ENCODE measurements at places on chromosomes 4 and X. TPM values are rescaled to one million over a fixed set of nuclear protein-coding genes. Genes with fewer than 3 reads are reported as not detected.

SFRP2 gene
- total RNA-seq, result not detected

DNA sequence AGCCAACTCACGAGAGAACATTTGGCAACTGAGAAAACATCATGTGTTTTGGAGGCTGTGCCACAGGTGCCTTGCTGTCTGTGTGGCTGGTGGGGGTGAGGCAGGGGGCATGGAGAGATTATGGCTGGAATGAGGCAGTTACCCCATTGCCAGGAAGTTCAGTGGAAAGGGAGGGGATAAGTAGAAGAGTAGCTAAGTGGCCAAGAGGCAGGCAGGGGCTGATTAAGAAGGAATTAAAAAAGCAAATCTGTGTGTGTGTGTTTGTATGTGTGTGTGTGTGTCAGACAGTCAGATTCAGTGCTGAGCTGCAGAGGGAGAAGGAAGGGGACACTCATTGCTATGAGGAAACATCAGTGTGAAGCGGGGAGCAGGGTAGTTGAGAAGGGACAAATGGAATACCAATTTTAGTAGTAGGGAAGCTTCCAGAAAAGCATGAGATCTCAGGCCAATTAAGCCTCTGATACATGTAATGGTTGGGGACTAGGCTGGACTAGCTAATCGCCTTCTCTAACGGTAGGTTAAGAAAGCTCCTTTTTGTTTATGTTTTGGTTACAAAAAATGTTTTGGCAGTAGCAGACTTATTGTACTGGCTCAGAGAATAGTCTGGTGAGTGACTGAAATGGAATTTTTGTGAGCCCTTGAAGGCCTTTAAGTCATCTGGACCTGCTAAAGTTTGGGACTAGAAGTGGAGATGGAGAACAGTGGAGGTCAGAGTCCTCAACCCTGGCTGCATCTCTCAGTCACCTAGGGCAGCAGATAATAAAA lies 18.5 kb downstream of the TMEM164 start:
- DNase-seq, result peak; percentile 74
- H3K4me1 ChIP-seq, result peaks cover 8% of the 10 kb centered on the region
- no peak overlapping the region for H3K27ac ChIP-seq
- H3K27me3 ChIP-seq, result no peaks in the 10 kb centered on the region
- H3K36me3 ChIP-seq, result no peaks in the 10 kb centered on the region
- no peak overlapping the region for H3K4me3 ChIP-seq

GRCh38 chr4:150682126-150682525 lies 100.2 kb downstream of the MAB21L2 start:
- no peak for DNase-seq
- H3K4me1 ChIP-seq, result peaks cover 23% of the 10 kb centered on the region
- no peaks in the 10 kb centered on the region for H3K27me3 ChIP-seq
- H3K4me3 ChIP-seq, result no peak overlapping the region
- H3K27ac ChIP-seq, result no peak overlapping the region
- no peaks in the 10 kb centered on the region for H3K36me3 ChIP-seq

GRCh38 chr4:159298502-159298901 lies 195.6 kb downstream of the RAPGEF2 start:
- peaks cover 52% of the 10 kb centered on the region for H3K4me1 ChIP-seq
- H3K27ac ChIP-seq, result peak overlapping the region; percentile 84
- DNase-seq, result peak; percentile 68
- no peaks in the 10 kb centered on the region for H3K27me3 ChIP-seq
- H3K4me3 ChIP-seq, result peak overlapping the region; percentile 81
- peaks cover 9% of the 10 kb centered on the region for H3K36me3 ChIP-seq

GRCh38 chrX:51456246-51456645 lies 40.1 kb downstream of the NUDT11 start:
- no peak overlapping the region for H3K4me3 ChIP-seq
- no peak overlapping the region for H3K27ac ChIP-seq
- no peak for DNase-seq
- no peaks in the 10 kb centered on the region for H3K36me3 ChIP-seq
- H3K4me1 ChIP-seq, result no peaks in the 10 kb centered on the region
- peaks cover 4% of the 10 kb centered on the region for H3K27me3 ChIP-seq
